SJSA1 (cell line): ENCODE measurements at places on chromosomes 6 and 20.
A peak's percentile ranks its signal among the peaks of the same experiment; 100 is the strongest.

- DNase-seq, result no peak
These were observed 8.8 kb upstream of the RSPH3 start for GRCh38 chr6:159008656-159009288.

GRCh38 chr6:13581700-13582229 is 7.4 kb downstream of the SIRT5 start:
- no peak for DNase-seq

DNA sequence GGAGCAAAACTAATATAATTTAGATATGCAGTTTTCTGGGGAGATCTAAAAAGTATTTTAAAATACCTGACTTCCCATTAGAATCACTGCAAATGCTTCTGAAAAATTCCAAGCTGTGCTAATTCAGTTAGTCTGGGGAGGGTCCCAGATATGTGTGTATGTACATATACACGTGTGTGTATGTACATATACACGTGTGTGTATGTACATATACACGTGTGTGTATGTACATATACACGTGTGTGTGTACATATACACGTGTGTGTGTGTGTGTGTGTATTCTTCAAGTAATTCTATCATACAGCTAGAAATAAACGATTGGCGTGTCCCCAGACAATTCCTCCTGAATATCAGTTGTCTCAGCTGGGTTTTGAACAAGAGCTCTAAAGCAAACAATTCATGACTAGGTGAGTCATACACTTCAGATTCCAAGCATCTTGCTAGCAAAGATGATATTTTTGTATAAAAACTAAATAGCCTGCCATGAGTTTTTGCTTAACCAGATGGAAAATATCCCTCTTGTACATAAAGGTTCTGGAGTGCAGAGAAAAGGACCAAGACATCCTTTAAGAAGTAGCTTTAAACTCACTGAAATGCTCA is 58.2 kb downstream of the SPACA1 start:
- no peak for DNase-seq

DNA sequence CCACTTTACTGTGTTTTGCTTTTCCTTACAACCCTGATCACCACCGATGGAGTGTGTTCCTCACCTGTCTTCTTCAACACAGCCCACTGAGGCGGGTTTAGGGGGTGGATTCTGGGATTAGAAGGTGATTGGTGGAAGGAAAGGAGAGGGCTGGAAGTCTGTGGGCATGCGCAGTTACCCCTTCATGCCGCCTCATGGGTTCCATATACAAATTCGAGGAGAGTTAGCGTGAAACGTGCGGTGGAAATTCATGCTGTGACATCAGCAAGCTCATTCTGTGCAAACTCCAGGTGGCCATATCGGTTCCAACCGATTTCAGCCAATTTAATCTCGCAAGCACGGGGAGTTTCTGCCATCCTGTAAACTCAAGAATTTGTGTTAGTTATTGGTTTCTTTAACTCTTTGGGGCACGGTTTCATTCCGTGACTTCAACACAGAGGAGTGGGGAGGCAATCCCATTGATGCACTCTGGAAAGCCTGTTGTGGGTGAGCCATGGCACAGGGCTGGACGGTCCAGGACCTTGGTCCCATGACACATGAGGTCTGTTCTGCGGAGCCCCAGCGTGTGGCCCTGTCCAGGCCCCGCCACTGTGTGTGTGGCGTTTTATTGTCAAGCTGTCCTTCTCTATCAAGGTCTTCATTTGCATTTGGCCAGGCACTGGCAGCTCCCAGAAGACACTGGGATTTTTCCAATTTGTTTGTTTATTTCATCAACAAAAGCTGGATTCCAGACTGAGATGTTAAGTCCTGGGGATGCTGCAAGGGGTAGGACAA is 482.8 kb upstream of the SULF2 start:
- no peak for DNase-seq

GRCh38 chr6:164377348-164377918 is 932.0 kb downstream of the C6orf118 start:
- no peak for DNase-seq

- no peak for DNase-seq
These were observed 110.3 kb upstream of the CEP85L start for GRCh38 chr6:118761645-118762044.

DNA sequence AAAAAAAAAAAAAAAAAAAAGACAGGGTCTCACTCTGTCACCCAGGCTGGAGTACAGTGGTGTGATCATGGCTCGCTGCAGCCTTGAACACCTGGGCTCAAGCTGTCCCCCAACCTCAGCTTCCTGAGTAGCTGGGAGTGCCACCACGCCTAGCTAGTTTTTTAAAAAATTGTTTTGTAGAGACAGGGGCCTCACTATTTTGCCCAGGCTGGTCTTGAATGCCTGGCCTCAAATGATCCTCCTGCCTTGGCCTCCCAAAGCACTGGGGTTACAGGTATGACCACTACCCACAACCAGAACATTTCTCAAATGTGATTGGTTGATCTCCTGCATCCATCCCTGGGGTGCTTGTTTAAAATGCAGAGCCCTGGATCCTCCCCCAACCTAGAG is 5.6 kb upstream of the RBCK1 start:
- no peak for DNase-seq

- DNase-seq, result no peak
These were observed 24.4 kb downstream of the BHLHE23 start for GRCh38 chr20:62982124-62983075.

DNA sequence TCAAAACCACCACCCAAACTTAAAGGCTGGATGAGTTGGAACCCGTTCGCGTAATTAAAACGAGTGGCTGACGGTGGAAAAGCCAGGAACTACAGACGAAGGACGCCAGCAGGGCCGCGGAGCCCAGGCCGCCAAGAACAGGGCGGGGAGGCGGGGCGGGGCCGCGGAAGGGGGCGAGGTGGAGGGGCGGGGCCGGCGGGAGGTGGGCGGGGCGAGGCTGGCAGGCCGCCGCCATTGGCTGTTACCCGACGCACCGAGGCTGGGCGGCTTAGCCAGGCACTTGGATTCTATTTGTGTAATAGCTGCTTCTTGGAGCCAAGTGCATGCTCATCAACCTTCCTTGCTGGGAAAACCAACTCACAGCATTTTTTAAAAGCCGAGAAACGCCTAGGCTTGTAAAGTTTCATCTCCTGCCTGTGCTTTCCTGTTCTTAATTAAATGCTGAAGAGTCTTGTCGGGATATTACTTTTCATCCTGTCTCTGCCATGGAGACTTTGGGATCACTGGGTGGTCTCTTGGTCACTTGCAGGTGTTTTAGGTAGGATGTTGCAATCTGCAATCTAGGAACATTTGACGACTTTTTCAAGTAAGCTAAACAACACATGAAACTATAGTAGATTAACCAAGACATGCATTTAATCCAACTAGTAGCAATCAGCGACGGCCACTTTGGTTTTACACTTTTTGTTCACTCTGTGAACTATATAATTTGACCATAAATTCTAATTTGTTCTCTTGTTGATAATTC is 245.0 kb downstream of the ARID1B start:
- peak; percentile 84 for DNase-seq

GRCh38 chr6:14787250-14787649 is 458.6 kb upstream of the JARID2 start:
- DNase-seq, result no peak

DNA sequence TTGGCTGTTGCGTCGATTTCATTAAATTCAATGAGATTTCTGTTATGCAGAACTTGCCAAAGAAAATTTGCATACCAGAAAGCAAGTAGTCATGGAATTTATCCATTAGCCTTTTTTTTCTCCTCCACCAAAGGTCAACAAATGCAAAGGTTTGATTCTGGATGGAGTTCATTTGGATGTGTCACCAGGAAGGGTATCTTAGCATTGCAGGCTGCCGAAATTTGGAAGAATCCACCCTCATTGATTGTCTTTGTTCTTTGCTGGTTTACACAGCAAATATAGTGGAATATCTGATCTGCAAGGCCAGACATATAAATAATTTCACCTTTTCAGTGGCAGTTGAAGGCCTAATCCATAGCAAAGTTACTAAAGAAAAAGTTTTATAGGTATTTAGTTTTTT is 229.4 kb upstream of the SLC35B3 start:
- DNase-seq, result no peak

GRCh38 chr6:52538901-52539354 is 37.9 kb downstream of the TRAM2 start:
- DNase-seq, result peak; percentile 83

GRCh38 chr6:127886603-127887002 is 14.3 kb downstream of the THEMIS start:
- no peak for DNase-seq

GRCh38 chr20:63281742-63282665 is 9.4 kb downstream of the ARFGAP1 start:
- DNase-seq, result no peak

DNA sequence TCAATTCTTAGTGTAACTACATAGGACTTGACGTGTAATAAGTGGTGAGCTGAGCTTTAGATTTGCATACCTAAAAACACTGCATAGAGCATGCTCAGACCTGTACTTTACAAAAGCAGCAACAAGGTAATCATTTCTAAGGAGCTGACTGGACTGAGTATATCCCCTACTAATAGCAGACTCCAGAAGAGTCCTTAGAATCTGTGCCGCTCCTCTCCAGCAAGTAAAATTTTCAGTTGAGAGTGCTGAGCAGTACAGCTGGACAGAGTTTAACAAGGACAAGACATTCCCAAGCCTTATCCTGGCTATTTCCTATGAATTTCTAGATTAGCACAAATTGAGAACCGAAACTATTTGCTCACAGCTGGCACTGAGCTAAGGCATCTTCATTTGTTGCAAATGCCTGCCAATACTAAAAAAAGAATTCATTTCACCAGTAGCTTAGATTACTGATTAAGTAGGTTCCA is 26.1 kb upstream of the KLHL31 start:
- DNase-seq, result no peak

DNA sequence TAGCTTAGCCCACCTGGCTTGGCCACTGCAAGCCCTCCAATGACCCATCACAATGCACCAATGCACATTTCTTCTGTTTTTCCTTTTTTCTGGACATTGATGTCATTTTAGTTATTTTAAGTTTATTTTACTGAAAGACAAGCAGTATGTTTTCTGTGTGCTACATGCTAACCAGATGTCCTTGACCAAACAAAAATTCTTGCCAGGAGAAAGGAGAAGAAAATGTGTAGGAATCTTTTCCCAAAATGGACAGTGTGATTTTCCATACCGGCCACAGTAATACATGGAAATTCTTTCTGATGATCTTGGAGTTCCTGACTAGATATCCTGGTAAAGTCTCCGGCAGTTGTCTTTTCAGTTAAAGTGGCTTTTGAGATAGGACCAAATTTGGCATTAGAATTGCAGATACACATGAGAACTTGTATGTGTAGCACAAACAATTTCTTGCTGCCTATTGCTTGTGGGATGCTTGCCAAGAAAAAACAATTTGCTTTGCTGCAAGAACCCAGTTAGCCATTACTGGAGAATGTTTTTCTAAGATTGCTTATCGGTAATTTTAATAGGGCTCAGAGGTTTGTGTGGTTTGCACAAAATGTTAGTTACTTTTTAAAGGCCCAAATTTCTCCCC is 696.5 kb upstream of the CITED2 start:
- peak; percentile 39 for DNase-seq

- DNase-seq, result no peak
These were observed 1.4 kb downstream of the FGD2 start for GRCh38 chr6:37006793-37007339.

DNA sequence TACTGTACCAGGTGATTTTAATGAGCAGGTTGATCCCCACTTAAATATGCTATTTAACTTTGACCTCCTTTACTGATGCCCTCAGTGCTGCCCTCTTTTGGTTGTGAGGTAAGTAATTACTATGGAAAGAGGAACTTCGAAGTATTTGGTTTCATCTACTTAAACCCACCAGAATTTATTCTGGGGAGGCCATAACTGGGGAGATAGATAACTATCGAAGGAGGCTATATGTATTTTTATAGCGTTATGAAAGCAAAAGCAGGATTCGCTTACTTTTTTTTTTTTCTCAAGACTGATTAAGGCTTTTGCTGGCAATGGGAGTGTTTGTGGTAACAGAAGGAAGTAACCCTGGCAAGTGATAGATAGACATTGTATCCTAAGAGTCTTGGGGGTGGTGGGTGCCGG is 168.9 kb upstream of the CENPW start:
- no peak for DNase-seq

GRCh38 chr6:157768863-157769551 is 54.0 kb upstream of the SNX9 start:
- no peak for DNase-seq

DNA sequence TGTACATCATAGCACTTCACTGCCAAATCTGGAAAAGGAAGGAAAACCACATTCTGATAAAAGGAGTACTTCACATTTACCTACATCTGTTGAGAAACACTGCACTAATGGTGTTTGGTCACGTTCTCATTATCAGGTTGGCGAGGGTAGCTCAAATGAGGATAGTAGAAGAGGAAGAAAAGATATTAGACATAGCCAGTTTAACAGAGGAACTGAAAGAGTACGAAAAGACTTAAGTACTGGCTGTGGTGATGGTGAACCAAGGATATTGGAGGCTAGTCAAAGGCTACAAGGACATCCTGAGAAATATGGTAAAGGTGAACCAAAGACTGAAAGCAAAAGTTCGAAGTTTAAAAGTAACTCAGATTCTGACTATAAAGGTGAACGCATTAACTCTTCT is 32.0 kb upstream of the GJA10 start:
- DNase-seq, result no peak

DNA sequence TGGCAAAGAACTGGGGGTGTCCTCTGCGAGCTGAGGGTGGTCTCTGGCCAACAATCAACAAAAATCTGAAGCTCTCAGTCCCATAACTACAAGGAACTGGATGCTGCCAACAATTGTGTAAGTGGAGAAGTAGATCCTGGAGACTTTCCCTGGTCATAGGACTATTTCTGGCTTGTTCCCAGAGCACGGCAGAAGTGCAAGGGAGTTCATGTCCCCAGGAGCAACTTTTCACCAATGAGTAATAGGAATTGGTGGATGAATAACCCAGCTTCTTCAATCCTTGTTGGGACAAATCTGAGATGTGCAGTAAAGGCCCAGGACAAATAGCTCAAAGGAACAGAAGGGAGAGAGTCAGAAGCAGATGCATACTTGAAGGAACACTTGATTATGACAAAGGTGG is 95.5 kb downstream of the QRSL1 start:
- DNase-seq, result no peak

DNA sequence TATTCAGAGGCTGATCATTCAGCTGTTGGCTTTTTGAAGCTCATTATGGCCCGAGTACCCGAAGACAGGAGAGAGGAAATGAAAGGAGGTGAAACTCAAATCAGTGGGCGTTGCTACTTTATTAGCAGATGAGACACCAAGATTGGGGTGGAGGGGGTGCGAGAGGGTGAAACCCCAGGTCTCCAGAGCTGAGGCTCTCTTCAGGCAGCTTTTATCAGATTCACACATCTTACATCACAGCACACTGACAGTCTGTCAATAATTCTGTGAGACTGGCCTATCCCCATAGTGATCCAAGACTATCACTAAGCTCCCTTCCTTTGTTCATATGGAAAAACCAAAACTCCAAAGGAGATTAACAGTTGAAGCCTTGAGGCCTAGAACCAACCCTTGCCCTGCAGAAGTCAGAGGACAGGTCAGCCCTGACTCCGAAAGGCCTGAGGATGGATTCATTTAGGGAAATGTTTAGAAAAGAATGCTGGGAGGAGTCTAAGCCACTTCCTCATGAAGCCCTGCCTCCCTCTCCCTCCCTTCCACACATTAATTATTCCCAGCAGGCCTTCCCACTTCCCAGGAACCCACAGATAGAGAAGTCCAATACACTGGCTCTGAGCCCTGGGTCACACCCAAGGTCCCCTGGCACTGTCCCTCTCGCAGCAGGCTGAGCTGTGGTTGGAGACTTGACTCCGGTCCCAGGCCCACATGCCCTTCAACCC is 23.2 kb downstream of the TRERF1 start:
- DNase-seq, result no peak

GRCh38 chr20:58756450-58756775 is 63.8 kb downstream of the NPEPL1 start:
- DNase-seq, result no peak
